Fibroblast of skin of abdomen (primary cell): ENCODE measurements at places on chromosomes 11 and 22.

DNA sequence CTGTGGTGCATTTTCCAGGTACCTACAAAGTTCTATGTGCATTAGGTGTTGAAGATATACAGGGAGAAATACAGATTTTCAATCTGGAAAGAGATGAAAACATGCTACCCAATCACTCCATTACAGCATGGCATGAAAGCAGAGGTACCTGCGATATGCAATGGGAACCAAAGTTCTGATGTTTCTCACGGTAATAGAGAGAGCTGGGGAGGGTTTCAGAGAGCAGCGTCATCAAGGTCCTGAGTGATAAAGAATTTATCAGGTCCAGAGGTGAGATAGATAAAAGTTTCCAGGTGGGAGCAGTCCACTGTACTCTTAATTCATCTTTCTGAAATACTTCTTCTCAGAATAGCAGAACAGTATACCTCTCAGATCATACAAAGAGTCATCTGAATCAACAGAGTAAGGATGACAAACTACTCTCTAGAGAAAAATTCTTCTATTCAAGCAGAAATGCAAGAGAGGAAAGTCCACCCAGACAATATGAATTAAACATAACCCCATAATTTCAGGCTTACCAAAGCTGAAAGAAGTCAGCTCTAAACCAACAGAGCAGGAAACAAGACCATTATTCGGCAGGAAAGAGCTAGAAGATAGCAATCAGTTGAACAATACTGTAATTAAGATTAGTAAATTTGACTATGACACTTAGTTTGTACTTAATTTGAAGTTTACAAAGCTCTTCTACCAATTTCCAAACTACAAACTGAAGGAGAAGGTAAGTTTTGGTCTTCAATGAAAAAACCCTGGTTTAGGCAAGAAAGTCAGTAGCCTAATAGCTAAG lies 12.8 kb downstream of the CTSC start:
- no peak for DNase-seq

GRCh38 chr11:120272303-120272702 lies 32.4 kb downstream of the POU2F3 start:
- DNase-seq = peak; percentile 62

- DNase-seq = no peak
Measured at GRCh38 chr11:36620246-36620645, 22.2 kb upstream of the RAG2 start.

- no peak for DNase-seq
Measured at GRCh38 chr22:44743247-44743646, 9.1 kb upstream of the ARHGAP8 start.

DNA sequence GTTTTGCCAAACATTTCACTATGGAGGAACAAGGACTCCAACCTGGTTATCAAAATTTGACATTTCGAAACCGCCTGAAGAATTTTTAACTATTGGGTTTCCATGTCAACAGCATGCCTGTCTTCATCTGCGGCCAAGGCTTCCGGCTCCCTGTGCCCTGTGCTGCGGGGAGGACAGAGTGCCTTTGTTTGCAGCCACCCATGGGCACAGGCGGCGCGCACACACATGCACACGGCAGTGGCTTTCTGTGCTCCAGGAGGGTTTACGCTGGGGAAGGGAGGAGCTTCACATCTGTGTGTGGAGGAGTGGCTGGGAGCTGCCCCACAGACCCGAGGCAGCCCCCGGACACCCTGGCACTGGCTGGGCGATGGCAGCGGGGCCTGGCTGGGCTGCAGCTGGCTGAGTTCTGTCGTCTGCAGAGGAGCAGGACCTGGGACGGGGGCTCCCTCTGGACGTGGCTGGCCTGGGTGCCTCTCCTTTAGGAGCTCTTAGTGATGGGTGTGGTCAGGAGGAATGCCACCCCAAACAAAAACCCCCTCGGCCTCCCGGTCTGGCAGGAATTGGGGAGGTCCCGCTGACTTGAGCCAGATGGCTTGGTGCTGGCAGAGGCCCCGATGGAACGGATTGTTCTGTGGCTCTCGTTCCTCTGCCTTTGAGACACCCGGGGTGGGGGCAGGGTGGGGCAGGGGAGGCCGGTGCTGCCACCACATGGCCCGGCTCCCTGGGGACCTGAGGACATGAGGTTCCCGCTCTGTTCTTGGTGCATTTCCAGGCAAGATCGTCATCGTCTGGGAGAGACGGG lies 1290.9 kb downstream of the BRD1 start:
- no peak for DNase-seq

DNA sequence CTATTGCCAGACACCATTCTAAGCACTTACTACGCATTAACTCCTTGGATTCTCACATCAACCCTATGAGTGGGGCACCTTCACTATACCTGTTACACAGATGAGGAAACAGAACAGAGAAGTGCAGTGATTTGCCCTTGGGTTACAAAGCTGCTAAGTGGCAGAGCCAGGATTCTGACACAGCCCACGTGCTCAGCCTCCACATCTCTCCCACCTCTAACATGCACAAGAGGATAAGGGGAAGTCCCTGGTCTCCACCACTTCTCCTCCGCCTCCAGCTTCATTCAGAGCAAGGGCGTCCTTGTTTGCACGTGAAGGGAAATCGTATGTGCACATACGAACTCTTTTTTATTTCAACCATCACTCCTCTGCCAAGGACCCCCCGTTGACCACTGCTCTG lies 53.7 kb downstream of the CDON start:
- DNase-seq = no peak

DNA sequence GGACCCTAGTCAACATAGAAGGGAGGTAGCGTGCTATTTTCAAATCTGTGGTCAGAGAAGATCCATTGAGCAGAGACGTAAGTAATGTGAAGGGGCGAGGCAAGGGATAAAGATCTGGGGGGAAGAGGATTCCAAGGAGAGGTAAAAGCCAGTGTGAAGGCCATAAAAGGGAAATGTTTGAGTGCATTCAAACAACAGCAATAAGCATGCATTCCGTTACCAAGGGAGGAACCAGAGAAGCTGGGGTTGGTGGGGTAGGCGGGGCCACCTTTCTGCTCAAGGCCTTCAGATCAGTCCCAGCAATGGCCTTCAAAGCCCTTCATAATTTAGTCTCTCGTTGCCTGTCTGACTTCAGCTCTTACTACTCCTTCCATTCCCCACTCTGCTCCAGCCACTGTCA lies 18.4 kb upstream of the SMPD1 start:
- DNase-seq = no peak

- DNase-seq = no peak
Measured at GRCh38 chr22:25656724-25657123, 85.3 kb upstream of the MYO18B start.

- peak; percentile 38 for DNase-seq
Measured at GRCh38 chr11:12675951-12676711, 1.9 kb downstream of the TEAD1 start.

DNA sequence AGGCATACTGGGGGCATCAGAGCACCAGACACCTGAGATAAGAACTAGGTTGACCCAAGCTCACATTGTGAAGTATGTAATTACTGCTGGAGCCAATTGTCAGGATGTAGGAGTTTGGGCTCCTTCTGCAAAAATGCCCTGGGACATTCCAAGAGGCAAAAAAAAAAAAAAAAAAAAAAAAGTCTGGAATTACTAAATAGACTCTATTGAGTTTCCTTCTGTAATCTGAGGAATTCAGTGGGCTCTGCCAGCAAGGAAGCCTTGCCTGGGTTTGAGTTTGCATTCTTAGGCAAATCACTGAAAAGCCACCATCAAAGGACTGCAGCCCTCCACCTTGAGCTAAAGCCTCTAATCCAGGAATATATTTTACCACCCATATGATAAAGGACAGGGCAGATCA lies 8.0 kb upstream of the CAVIN3 start:
- peak; percentile 5 for DNase-seq

DNA sequence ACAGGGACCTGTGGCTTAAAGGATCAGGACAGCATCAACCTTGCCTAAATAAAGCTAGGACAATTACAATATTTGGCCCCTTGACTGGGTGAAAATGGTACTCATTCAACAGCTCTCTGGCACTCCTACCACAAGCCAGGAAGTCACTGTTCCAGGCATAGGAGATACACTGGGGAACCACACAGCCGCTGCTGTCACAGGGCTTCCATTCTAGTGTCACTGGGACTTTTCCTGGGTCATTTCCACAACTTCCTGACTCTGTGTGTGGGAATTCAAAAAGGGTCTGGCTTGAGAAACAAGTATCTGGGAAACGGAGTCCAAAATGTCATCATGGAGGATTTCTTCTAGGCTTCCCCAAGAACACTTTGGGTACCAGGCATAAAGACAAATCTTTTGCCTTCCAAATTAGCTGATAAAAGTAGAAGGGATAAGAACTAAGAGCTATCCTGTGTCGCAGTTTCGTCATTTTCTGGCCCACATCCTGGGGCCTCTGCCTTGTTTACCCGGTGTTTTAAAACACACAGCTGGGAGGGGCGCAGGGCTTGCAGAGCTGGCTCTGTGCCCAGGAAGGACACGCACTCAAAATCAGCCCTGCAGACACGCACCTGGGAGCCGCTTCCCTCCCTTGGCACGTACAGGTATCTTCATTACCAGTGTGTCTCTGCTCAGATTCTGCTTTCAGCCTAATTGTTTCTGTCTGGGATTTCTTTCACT lies 38.0 kb downstream of the TMEM45B start:
- DNase-seq = no peak

GRCh38 chr11:94521684-94522083 lies 9.4 kb downstream of the C11orf97 start:
- DNase-seq = no peak

DNA sequence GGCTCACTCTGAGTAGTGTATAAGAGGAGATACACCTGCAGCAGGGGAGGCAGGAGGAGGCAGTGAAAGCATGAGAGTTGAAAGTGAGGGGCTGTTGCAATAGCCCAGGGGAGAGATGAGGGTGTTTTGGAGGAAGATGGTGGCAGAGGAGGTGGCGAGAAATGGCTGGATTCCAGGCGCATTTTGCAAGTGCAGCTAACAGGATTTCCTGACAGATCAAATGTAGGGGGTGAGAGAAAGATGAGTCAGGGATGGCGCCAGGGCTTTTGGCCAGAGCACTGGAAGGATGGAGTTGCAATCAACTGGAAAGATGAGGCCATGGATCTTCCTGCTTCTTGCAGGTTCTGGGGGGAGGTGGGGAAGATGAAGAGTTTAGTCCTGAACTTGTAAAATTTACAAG lies 16.8 kb upstream of the TSPAN18 start:
- DNase-seq = peak; percentile 54

- DNase-seq = no peak
Measured at GRCh38 chr11:102318469-102318868, 1.2 kb downstream of the BIRC3 start.

- DNase-seq = peak; percentile 43
Measured at GRCh38 chr11:119666463-119667131, 62.4 kb downstream of the NECTIN1 start.

GRCh38 chr11:126338346-126339055 lies 17.0 kb upstream of the ST3GAL4 start:
- no peak for DNase-seq

GRCh38 chr11:132855516-132855915 lies 676.8 kb downstream of the OPCML start:
- no peak for DNase-seq

GRCh38 chr11:10268746-10269488 lies 25.1 kb downstream of the SBF2 start:
- DNase-seq = no peak

DNA sequence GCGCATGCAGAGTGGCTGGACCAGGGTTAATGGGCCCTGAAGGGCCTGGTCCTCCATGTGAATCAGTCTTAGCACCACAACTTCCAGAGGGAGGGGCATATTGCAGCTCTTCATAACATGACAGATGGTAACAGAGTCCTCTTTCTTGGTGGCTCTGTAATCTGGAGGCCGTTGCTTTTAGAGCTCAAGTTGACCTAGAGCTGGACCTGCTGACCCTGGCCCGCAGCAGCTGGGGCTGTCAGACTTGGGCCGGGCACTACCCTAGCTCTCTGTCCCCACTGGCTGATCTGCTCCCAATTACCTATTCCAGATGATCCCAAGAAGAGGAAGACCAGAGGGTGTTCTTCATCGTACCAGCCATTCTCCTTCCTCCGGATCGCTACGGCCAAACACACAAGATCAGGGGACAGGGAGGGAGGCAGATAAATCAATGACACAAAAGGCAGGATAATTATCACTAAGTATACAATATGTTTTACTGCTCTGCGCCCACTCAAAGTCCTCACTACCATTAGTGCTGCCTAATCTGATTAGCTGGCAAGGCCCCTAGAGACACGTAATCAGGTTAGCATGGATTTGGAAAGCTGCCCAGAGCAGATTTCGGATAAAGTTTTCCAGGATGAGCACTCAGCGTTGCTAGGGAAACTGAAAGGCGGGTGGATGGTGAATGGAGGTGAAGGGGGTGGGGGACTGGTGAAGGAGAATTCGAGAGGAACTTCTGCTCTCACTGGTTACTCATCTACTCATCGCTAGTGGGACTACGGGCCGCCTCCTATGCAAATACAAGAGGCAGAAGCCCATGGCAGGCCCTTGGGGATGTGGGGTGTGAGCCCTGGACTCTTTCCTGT lies 64.5 kb upstream of the PHOX2A start:
- DNase-seq = peak; percentile 95

- DNase-seq = no peak
Measured at GRCh38 chr22:50508897-50509296, 873 bp downstream of the NCAPH2 start.

DNA sequence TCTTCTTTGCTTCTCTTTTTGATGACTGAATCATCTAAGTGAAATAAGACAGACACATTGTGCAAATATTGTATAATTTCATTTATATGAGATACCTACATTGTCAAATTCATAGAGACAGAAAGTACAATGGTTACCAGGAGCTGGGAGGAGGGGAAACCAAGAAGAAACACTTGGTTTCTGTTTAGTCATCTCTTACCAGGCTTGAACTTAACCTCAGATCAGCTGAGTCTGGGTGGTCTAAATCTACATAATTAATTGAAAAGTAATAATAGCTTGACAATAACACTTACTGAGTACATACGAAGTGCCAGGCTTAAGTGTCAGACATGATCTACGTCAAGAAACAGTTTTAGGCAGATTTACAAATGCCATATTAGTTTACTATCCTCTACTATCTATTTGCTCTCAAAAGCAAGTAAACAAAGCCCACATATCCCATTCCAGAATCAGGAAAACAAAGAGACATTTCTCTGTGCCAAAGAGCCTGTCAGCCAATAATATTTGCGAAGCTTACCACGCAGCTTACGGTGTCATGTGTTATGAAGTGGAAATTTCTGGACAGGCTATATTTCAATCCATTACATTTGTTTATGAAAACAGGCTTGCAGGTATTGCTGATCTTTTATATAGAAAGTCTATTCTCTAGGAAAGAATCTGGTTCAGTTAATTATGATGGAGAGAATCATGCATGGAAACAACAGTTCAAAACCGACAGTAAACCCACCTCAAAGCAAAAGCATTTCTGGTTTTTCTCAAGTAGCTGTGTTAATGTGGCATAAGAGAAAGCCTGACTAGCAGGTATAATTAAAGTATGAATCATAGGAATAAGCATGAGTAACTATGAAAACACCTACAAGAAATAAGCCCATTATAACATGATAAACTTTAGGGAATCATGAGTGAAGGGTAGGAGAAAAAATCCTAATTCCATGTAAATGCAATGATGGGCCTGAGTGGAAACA lies 2.7 kb upstream of the ARHGAP42 start:
- no peak for DNase-seq
